ENCODE measurements at places on chromosomes 4 and X.

DNA sequence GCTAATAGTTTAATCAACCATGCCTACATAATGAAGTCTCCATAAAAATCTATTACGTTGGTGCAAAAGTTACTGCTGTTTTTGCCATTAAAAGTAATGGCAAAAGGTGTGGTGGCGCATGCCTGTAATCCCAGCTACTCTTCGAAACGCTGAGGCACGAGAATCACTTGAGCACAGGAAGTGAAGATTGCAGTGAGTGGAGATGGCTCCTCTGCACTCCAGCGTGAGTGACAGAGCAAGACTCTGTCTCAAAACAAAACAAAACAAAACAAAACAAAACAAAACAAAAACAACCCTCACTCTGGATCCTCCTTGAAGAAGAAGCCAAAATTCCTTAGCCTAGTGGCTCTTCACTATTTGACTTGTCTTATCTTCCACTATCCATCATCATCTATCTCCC is 78.0 kb downstream of the MSN start:
- no peak for DNase-seq

DNA sequence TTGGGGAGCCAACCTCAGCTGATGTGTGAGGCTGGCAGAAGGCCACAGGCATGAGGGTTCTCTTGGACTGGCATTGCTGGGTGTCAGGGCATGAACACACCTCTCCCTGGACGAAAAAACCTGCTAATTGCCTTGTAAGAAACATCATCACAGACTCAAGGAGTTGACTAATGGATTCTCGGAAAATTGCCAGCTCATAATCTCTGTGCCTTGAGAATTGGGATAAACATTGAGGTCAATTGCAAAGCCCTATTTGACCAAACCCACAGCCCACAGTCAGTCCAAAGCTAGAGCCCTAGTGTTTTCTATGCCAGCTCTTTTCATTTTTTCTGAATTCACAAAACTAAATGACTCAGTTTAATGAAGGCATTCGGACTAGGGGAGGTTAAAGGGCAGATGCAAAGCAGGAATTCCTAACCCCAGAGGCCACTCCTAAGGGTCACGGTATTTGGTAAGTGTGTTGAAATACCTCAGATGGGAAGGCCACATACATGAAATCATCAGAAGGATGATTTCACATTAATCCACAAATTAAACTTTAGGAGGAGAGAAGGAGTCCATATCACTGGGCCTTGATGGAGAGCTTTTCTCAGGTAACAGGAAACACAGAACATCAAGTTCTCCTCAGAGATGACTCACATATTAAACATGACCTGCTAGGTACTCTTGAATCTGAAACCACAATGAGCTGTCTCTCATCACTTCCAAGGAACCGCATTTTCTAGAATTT is 39.0 kb upstream of the RASL11B start:
- DNase-seq = no peak

DNA sequence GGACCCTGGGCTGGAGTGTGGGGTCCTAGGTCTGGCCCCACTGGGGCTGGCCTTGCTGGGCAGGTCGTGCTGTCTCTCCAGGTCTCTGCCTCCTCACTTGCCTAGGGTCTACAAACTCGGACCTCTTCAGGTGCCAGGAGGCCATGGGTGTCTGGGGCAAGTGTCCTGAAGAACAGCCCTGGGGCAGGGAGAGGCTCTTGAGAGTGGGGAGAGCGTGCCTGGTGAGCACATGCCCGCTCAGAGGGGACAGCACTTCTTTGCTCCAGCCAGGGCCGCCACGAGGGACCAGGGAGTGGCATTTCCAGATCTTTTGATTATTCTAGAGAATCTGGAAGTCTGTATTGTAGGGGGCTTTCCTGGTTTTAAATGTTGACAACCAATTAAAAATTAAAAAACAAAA is 63.7 kb downstream of the SORCS2 start:
- DNase-seq = no peak

- no peak for DNase-seq
Measured at GRCh38 chr4:110467400-110467799, 8.6 kb upstream of the ENPEP start.

- DNase-seq = no peak
Measured at GRCh38 chr4:174334628-174335027, 50.9 kb downstream of the CEP44 start.

DNA sequence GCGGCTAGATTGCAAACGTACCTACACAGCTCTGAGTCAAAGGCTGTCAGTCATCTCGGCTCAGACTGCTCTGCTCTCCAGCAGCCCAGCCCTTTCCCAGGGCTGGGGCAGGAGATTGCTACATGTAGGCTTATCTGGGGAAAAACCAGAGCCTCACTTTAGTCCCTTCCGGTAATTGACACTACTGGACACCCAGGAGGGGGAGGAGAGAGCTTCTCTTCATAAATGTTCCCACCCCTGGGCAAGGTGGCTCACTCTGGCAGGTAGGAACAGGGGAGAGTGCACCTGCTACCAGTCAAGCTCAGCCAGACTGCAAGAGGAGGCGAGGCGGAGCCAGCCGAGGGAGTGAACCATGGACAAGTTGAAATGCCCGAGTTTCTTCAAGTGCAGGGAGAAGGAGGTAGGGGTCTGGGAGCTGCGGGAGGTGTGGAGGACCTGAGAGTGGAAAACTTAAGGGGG is at the start of gene SLC6A14:
Gene SLC6A14, plus strand, starts transcription at position 249 of the 459 bp plus-strand sequence. Its CDS starts 104 bp downstream, at position 353.
- no peak for DNase-seq
